GM12892 (cell line): ENCODE measurements at places on chromosomes 1 and 21.

GRCh38 chr1:39643705-39644104, 4.3 kb upstream of the HEYL start:
- DNase-seq = no peak

GRCh38 chr1:227038401-227038800, 98.3 kb downstream of the COQ8A start:
- DNase-seq = no peak

DNA sequence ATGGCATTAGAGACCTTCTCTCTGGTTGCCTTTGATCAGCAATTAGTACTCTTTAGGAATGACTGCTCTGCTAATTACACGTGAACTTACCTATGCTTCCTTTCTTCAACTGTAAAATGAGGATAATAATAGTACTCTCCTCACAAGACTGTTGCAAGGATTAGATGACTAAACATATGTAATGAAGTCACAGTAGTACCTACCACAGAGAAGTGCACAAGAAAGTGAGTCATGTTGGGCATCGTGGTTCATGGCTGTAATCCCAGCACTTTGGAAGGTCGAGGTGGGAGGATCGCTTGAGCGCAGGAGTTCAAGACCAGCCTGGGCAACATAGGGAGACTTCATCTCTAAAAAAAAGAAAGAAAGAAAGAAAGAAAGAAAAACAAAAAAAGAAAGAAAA, 68.1 kb upstream of the AK4 start:
- no peak for DNase-seq

DNA sequence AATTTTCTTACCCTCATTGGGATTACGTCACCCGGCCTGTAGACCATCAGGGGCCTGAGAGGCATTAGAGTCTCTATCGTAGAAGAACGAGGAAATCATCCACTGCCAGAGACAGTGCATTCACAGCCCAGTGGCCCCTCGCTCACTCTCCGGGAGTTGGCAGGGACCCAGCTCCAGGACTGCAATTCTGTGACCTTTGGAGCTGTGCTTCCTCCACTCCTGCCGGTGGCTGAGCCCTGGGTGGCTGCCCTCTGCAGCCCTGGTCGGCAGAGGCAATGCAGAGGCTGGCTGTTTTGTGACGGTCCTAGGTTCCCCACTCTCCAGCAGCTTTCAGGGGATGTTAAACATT, 12.7 kb downstream of the SLC37A1 start:
- no peak for DNase-seq

DNA sequence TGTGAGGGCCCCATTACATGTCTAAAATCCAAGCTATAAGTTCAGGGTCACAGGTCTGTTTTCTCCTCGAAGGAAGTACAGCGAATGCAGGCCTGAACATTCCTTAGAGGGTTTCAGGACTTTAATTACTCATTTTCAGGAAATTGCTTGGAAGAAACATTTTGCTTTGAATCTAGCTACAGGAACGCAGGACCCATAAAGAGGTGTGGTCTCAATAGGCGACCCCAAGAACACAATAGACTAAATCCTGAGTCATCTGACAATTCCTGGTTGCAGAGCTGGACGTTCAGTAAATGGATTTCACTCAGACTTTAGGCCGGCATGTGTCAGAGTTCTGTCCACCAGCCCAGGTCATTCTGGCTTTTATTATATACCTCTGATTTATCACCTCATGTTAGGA, 1.0 kb upstream of the ERG start:
- no peak for DNase-seq

DNA sequence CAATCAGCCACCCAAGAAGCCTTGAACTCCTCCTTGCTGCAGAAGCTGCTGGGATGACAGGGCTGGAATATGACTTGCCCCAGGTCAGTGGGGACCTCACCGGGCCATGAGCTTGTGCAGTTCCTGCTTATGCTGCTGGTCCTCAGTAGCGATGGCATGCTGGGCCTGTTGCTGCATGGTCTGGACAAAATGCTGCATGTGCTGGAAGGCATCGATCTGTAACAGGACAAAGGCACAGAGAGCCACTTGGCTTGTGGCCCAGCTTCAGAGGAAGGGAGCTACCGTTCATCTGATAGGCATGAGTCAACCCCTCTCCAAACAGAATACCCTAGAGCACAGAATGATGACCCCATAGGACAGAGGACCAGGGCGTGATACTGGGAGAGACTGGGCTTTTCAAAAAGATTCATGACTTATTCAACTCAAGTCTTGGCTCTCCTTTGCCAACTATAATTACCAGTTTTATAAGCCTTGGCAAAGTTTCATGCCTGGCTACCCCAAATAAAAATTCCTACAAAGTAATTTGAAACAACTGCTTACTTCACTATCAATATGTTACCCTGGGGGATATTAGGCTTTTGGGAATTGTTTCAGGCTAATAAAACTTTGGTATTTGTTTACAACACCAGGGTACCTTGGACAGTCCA, 34.7 kb upstream of the EXOSC10 start:
- DNase-seq = no peak

GRCh38 chr1:64295561-64295960, 92.1 kb downstream of the UBE2U start:
- DNase-seq = no peak

DNA sequence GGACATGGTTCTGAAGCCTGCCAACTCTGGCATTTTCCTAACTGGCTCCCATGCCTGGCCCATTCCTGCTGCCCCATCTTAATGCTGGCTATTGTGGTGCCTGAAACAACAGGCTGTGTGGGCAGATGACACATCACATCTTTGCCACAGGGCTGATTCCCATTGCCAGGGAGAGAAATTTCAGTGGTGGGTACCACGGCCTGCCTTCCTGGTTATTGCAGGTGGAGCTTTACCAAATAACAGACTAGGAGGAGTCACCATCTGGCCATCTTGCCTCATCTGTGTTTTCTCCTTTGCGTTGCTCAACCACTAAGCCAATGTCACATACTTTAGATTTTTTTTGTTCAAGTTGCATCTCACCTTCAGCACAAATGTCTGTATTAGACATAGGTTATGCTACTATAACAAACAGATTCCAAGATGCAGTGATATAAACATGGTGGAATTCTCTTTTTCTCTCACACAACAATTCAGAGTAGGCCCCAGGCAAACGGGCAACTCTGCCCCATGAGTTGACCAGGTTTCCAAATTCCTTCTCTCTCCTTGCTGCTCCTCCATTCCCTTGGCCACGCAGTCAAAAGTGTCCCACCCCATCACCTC, 14.1 kb downstream of the CDA start:
- DNase-seq = no peak

- DNase-seq = no peak
Measured at GRCh38 chr21:40385883-40386282, 461.1 kb downstream of the DSCAM start.

DNA sequence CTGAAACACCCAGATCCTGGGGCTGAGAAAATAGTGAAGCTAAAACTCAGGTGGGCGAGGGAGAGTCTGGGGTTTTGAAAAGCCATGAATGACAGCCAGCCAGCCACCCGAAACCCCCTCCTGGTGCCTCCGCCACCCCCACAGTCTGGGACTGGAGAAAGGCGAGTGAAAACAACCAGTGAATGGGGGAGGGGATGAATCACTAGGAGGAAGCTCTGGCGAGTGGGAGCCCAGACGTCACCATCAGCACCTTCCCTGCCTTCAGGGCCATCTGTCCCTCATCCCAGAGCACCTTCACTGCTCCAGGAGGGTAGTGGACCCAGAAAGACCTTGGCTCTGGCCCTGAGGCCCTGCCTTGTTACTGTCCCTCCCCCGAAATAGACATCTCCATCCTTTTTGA, 9.2 kb downstream of the RORC start:
- no peak for DNase-seq

DNA sequence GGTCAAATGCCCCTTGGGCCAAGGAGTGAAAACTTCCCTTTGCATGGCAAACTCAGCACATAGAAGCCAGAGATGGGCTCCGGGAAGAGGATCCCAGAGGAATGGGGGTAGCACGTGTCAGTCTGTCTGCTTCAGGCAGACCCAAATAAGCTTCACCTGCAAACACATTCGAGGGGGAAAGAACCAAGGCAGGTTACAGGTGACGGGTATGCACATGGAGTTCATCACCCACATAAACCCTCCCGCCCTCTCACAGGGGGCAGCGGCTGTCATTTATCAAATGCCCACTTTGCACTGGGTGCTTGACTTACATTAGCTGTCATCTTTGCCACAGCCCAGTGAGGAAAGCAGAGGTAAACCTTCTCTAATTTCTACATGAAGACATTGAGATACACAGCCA, 73.0 kb upstream of the TLR5 start:
- no peak for DNase-seq

DNA sequence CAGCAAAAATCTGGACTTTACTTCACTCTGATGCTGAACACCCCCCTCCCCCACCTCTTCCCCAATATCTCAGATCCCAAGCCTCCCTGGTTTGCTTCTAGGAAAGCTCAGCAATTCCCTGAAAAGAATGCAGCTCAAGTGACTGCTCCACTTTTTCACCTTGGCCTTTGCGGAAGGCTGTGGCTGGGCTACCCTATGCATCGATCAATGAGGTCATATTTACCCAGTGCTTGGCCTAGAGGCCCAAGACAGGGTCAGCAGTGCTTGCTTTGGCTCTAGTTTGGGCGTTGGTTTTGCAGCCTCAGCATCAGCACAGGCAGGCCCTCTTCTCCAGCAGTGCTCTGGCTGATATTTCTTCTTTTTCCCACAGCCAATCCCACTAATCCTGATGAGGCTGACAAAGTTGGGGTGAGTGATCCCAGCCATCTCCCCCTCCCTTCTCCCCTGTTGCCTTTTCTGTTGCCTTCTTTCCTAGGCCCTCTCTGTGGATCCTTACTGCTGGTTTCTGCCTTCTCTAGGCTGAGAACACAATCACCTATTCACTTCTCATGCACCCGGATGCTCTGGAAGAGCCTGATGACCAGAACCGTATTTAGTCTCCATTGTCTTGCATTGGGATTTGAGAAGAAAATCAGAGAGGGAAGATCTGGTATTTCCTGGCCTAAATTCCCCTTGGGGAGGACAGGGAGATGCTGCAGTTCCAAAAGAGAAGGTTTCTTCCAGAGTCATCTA, 14.2 kb downstream of the FCGR2B start:
- DNase-seq = no peak

- DNase-seq = no peak
Measured at GRCh38 chr1:109304226-109304920, 2.4 kb downstream of the MYBPHL start.

GRCh38 chr1:246780264-246780663, 56.1 kb downstream of the SCCPDH start:
- DNase-seq = no peak

DNA sequence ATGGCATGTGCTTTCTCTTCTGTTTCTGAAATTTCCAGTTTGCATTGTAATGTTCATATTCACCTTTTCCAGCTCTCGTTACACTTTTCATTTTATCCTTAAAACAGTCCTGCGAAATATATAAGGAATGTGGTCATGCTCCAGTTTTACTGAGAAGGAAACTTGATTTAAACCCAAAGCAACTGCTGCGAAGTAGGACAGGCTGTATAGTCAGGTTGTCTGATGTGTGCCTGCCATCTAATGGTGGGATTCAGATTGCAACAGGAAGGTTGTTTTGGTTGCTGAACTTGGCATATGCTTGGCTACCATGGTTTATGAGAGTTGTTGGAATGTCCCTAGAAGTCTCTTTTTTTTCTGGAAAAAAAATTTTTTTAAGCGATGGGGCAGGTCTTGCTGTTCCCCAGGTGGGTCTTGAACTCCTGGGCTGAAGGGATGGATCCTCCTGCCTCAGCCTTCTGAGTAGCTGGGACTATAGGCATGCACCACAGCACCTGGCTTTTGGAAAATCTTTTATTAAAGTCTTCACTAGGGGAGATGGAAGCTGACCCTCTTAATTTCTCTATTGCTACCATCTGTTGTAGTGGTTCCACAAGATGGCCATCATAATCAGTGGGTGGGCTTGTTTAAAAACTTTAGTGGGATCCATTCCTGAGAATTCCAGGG, 86.9 kb downstream of the UCK2 start:
- peak; percentile 32 for DNase-seq

DNA sequence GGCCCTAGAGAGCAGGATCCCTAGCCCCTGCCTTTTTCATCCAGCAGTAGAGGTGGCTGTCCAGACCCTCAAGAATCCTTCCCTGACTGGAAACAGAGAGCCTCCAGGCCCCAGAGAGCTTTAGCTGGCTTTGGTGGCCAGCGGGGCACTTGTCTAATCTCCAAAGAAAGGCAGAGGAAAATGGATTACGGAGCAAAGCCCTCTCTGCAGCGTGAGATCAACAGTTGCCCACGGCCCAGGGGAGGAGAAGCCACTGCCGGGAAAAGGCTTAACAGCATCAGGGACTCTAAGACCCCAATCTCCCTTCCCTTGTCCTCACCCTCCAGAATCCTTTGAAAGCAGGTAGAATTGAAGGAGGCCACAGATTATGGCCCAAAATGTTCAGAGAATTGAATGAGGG, 35.8 kb upstream of the GRIK3 start:
- no peak for DNase-seq

DNA sequence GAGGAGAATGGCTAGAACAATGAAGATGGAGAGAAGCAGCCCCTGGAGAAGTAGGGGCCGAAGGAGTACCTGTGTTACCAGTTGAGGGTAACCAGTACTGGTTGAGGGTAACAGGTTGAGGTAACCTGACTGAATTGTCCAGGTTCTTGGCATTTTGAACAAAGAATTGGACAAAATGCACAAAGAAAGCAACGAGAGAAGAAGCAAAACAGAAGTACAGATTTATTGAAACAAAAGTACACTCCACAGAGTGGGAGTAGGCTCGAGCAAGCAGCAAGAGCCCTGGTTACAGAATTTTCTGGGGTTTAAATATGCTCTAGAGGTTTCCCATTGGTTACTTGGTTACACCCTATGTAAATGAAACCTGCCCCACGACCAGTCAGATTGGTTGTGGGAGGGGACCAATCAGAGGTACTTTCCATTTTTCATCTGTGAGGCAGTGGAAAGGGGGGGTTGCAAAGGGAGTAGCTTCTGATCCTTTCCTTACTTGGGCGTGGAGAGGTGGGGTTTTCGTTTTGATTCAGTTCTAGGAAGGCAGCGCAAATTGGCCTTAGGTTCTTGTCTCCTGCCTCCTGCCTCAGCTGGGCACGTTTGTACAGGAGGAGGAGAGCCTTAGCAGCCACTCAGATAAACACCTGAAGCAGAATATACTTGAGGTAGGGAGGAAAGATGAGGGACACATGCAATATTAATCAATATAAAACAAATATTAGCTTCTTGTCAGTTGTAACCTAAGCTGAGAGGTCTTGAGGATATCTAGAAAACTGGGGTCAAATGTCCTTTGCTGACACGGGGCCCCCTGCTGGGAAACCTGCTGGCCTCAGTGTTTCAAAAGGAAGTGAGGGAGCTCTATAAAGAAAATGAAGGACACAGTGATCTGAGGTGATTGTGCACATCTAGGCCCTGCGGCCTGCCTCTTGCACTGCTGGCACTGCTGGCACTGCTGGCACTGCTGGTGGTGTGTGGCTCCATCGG, 14.3 kb upstream of the LSM10 start:
- no peak for DNase-seq
